ENCODE measurements at places on chromosomes 4 and X. TPM values are rescaled to one million over a fixed set of nuclear protein-coding genes. Genes with fewer than 3 reads are reported as not detected.

DNA sequence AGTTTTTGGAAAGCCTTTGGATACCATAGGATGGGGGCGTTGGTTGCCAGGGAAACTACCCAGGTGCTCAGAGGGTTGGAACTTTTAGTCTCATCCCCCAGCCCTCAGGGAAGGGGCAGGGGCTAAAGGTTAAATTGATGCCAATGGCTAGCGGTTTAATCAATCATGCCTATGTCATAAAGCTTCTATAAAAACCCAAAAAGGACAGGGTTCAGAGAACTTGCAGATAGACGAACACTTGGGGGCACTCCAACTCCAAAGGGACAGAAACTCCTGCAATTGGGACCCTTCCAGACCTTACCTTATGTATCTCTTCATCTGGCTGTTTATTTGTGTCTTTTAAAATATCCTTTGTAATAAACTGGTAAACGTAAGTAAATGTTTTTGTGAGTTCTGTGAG is 30.0 kb upstream of the GPR173 start:
- H3K4me3 ChIP-seq: no peak overlapping the region
- H3K36me3 ChIP-seq: no peaks in the 10 kb centered on the region
- H3K27me3 ChIP-seq: no peaks in the 10 kb centered on the region
- H3K4me1 ChIP-seq: no peaks in the 10 kb centered on the region
- DNase-seq: no peak

DNA sequence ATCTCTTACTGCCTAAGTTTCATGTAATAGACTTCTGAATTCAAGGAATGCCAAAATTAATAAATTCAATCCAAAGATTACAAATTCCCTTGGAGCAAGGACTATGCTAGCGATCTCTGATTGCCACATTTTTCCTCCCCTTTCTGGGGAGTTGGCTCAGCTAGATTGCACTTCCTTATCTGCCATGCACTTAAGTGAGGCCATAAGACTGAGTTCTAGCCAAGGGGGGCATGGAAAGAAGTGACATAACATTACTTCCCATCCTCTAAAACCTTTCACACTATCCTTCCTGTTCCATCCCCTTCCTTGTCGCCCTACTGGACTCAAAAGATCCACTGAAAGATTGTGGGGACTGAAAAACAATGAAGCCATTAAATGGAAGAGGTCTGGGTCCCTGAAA is 53.8 kb upstream of the TXK start:
- no peaks in the 10 kb centered on the region for H3K36me3 ChIP-seq
- H3K27me3 ChIP-seq: no peaks in the 10 kb centered on the region
- no peaks in the 10 kb centered on the region for H3K4me1 ChIP-seq
- no peak overlapping the region for H3K4me3 ChIP-seq
- DNase-seq: no peak

- H3K27me3 ChIP-seq: peaks cover 24% of the 10 kb centered on the region
- no peak for DNase-seq
- H3K4me1 ChIP-seq: no peaks in the 10 kb centered on the region
- no peak overlapping the region for H3K27ac ChIP-seq
- no peak overlapping the region for H3K4me3 ChIP-seq
These were observed 2182.9 kb upstream of the TENM3 start for GRCh38 chr4:180060159-180060889.

DNA sequence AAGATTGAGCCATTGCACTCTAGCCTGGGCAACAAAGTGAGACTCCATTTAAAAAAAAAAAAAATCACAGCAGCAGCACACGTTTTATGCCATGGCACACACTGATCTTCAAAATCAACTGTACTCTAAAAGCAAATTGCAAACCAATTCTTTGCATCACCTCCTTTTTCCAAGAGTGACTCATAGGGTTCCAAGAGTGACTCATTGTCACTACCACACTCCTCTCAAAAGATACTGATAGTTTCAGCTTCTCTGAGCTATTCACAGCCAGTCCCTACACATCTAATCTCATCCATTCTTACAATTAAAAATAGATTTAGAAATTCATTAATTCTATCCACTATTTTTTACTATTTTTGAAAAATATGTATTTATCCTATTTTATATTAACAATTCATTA is 1494.9 kb upstream of the AGA start:
- no peak overlapping the region for H3K4me3 ChIP-seq
- H3K27me3 ChIP-seq: no peaks in the 10 kb centered on the region
- DNase-seq: no peak

GRCh38 chr4:109206620-109207019 is 95.8 kb downstream of the COL25A1 start:
- no peak for DNase-seq
- H3K27me3 ChIP-seq: no peaks in the 10 kb centered on the region
- H3K4me3 ChIP-seq: no peak overlapping the region

- H3K27me3 ChIP-seq: no peaks in the 10 kb centered on the region
- H3K4me3 ChIP-seq: no peak overlapping the region
- no peaks in the 10 kb centered on the region for H3K36me3 ChIP-seq
- H3K4me1 ChIP-seq: no peaks in the 10 kb centered on the region
These were observed 35.6 kb downstream of the FRMPD3 start for GRCh38 chrX:107485013-107485412.

GRCh38 chr4:3768842-3769641 is 2.9 kb downstream of the ADRA2C start:
- no peak for DNase-seq
- no peak overlapping the region for H3K27ac ChIP-seq
- H3K27me3 ChIP-seq: peaks cover 66% of the 10 kb centered on the region

GRCh38 chr4:10891866-10892265 is 207.3 kb upstream of the CLNK start:
- H3K4me3 ChIP-seq: no peak overlapping the region
- no peaks in the 10 kb centered on the region for H3K36me3 ChIP-seq
- H3K27ac ChIP-seq: no peak overlapping the region
- no peaks in the 10 kb centered on the region for H3K27me3 ChIP-seq

- no peak for DNase-seq
- H3K27me3 ChIP-seq: no peaks in the 10 kb centered on the region
- peaks cover 3% of the 10 kb centered on the region for H3K4me1 ChIP-seq
- H3K4me3 ChIP-seq: no peak overlapping the region
These were observed 27.3 kb upstream of the CRLF2 start for GRCh38 chrX:1239681-1240142.

DNA sequence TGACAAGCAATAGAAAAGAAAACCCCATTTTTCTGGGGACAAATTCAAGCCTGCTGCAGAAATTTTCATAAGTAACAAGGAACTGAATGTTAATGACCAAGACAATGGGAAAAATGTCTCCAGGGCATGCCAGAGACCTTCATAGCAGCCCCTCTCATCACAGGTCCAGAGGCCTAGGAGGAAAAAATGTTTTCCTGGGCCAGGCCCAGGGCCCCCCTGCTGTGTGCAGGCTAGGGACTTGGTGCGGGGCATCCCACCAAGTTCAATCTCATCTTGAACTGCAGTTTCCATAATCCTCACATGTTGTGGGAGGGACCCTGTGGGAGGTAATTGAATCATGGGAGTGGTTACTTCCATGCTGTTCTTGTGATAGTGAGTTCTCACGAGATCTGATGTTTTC is 211.5 kb upstream of the GRIA3 start:
- H3K27me3 ChIP-seq: no peaks in the 10 kb centered on the region
- no peaks in the 10 kb centered on the region for H3K36me3 ChIP-seq
- no peak overlapping the region for H3K27ac ChIP-seq
- H3K4me1 ChIP-seq: no peaks in the 10 kb centered on the region
- no peak overlapping the region for H3K4me3 ChIP-seq
- DNase-seq: no peak

DNA sequence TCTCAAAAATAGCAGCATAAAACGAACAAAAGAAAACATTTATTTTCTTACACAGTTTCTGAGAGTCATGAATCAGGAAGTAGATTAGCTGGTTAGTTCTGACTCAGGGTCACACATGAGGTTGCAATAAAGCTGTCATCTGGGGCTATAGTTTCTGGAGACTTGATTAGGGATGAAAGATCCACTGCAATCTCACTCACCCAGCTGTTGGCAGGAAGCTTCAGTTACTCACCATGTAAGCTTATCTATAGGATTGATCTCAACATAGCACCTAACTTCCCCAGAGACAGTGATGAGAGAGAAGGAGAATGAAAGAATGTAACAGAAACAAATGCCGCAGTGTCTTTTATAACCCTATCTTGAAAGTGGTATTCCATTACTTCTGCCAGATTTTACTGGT is 435.5 kb downstream of the GABRG1 start:
- no peaks in the 10 kb centered on the region for H3K27me3 ChIP-seq
- H3K4me1 ChIP-seq: no peaks in the 10 kb centered on the region
- no peak overlapping the region for H3K27ac ChIP-seq
- no peaks in the 10 kb centered on the region for H3K36me3 ChIP-seq

- H3K4me1 ChIP-seq: no peaks in the 10 kb centered on the region
- no peaks in the 10 kb centered on the region for H3K27me3 ChIP-seq
- no peak overlapping the region for H3K27ac ChIP-seq
- DNase-seq: no peak
- no peaks in the 10 kb centered on the region for H3K36me3 ChIP-seq
These were observed 101.9 kb downstream of the MAB21L2 start for GRCh38 chr4:150683775-150684350.

DNA sequence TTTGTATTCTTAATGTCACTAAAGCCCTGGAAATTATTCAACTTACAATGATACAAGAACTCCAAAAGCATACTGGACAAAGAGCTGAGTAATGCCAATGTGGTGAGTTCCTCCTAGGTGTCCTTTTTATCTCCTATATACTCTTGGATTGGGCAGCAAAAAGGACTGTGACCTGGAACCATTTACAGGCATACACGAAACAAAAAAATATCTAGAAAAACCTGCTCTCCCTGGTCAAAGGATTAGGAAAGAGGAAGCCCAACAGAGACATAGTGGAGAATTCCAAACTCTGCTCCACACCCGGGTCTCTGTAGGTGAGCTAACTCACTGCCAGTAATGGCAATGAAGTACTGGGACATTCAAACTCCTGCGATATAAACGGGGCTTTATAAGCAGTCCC is 25.3 kb downstream of the SULT1B1 start:
- H3K4me3 ChIP-seq: no peak overlapping the region
- H3K27me3 ChIP-seq: no peaks in the 10 kb centered on the region
- no peak overlapping the region for H3K27ac ChIP-seq
- H3K36me3 ChIP-seq: peaks cover 2% of the 10 kb centered on the region

Gene GRIA3
- not detected for total RNA-seq

Gene CT45A2
- not detected for total RNA-seq

Gene NPY5R
- not detected for total RNA-seq

Gene MAGEB5
- not detected for total RNA-seq

Gene FAM53A
- 3.0 TPM for total RNA-seq

Gene PHKA2
- total RNA-seq: 35.0 TPM
